Activated CD8-positive, alpha-beta memory T cell treated with anti-CD3 and anti-CD28 coated beads, Interleukin-2, amount 50 U/mL, for 48 hours (primary cell): ENCODE measurements at places on chromosomes 5 and 9.

- no peak for DNase-seq
Measured at GRCh38 chr5:68406767-68407241, 191.2 kb downstream of the PIK3R1 start.

- no peak for DNase-seq
Measured at GRCh38 chr5:168315416-168316138, 24.1 kb downstream of the WWC1 start.

GRCh38 chr5:42586625-42587024, 163.4 kb downstream of the GHR start:
- no peak for DNase-seq

GRCh38 chr5:68698025-68698940, 395.5 kb upstream of the SLC30A5 start:
- DNase-seq: no peak

- no peak for DNase-seq
Measured at GRCh38 chr9:73116880-73117279, 34.8 kb upstream of the ANXA1 start.

DNA sequence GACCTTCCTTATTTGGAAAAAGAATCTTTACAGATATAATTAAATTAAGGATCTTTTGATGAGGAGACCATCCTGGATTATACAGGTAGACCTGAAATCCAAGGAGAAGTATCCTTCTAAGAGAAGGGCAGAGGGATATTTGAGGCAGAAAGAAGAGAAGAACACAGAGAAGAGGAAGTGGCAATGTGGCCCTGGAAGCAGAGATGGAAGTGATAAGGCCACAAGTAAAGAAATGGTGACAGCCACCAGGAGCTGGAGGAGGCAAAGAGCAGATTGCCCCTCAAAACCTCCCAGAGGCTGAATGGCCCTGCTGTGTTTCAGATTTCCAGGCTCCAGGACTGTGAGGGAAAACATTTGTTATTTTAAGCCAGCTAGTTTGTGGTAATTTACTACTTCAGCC, 93.0 kb upstream of the ANKRD55 start:
- no peak for DNase-seq

- DNase-seq: no peak
Measured at GRCh38 chr9:113005777-113006176, 6.2 kb downstream of the ZNF883 start.

DNA sequence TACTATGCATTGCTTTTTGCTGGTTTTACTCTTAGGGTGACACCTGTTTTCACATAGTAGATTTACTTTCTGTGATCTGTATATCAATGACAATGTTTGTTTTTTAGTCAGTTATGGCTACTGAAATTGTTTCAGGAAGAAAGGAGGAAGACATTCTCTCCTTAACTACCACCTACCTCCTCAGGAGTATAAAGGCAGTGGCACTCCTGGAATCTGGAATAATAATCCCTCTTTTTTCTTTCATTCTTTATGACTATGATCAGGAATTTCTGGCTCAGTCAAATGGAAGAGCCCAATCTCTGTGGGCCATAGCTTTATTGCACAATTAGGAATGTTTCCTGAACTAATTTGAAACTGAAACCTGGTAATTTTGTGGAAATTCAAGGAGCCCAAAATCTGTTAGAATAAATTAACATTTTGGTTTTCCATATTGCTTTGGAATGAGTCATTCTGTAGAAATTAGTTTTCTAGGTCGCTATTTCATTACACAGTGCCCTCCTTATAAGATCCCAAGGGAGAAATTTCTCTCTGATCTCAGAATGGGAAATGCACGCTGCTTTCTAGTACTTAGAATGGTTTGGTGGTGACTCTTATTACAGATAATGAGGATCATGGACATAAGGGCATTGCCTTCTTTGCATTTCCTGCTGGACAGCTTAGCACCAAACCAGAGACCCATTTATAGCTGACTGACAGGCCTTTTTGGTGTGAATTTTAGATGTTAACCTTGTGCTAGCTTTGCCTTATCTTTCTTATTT, 95.3 kb upstream of the VLDLR start:
- DNase-seq: no peak

DNA sequence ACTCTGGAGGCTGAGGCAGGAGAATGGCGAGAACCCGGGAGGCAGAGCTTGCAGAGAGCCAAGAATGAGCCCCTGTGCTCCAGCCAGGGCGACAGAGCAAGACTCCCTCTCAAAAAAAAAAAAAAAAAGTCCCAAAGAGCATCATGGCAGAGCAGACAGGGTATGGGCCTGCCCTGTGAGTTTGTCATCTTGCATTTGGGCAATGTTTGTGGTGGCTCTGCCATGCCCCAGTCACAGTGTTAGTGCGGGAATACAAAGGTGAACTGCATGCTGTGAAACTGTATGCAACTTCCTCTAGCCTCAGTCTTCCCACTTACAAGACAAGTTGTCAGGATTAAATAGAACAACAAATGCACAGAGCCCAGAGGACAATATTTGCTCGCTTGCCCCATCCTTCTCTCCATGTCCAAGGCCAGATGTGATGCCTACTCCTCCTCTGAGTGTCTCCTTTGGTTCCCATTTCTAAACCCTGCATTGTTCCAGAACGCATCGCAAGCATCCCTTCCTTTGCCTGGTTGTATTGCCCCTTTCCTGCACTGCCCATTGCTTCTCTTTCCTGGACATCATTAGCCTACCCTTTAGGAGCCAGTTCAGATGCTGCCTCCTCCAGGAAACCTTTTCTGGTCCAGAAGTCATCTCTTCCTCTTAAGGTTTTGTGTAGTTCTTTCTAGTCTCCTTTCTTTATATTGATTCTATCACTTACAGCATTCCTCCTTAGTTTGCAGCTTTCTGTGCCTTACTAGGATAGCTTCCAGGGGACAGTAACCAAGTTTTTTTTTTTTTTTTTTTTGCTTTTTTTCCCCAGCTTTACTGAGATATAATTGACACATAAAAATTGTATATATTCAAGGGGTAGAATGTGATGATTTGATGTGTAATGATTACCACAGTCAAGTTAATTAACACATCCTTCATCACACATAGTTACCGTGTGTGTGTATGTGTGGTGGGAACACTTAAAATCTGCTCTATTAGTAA, 69.0 kb upstream of the TNFAIP8 start:
- no peak for DNase-seq

- DNase-seq: no peak
Measured at GRCh38 chr5:27241564-27242257, 203.3 kb upstream of the CDH9 start.

DNA sequence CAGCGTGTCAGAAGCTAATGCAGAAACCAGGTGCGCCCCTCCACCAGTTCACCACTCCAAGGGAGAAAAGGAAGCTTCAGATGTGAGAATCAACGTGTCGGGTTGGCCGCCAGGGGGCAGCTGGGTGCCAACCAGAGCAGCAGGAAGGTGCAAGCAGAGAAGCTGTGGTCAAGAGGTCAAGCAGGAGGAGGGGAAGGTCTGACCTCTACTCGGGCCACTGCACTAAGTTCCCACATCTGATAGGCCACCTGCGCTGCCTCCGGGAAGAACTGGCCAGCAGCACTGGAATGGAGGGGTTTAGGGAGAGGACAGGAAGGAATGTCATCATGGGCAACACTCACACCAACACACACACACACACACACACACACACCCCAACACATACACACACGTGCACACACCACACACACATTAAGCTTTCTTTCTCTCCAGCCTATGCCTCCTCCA, 31.4 kb downstream of the ANXA6 start:
- DNase-seq: peak; percentile 81

DNA sequence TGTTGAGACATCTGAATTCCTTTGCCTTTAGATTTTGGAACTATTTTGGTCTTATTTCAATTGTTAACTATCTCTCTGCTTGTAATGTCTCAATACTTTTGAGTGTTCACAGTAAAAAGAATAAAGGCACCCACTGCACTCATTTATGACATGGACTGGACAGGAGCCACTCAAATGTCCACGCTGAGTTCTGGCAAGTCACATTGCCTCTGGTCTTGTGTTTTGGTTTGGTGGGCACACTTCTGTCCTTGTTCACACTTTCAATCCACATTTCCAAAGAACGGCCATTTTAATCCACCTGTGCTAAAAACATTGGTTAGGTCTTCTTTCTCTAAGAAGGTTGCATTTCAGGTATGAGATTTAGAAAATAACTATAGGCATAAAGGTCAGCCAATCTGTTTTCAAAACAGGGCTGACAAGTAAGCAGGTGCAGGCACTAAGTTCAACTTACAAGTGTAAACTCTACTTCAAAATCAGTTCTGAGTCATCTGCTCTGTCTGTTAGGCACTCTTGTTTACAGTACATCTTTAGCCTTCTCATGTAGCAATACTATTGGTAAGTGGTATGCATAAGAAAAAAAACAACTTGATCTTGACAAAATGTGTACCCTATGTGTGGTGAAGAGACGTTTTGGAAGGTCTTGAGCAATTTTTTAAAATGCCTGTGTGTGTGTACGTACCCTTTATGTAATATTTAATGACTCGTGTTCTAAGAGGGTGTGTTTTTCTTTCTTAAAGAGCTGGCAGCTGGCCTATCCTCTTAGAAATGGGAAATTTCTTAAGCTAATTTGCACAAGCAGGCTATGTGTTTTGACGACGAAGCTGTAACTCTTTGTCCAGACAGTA, 31.5 kb upstream of the ZFAND5 start:
- DNase-seq: no peak

DNA sequence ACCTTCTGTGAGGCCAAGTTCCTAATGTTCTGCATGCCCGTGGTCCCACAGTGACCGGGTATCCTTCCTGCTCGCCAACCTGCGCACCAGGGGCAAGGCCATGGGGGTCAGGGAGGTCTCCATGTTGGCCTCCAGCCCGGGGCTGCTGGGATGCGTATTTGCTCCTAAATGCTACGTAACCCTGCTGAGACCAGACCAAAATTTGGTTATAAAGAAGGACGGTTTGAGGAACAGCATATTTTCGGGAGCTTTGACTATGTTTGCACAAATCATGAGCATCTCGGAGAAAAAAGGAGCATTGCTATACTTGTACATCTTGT, 35.7 kb upstream of the CLK4 start:
- DNase-seq: no peak

- no peak for DNase-seq
Measured at GRCh38 chr9:70106571-70106970, 62.9 kb downstream of the MAMDC2 start.

GRCh38 chr9:72864327-72864726, 88.5 kb downstream of the ALDH1A1 start:
- DNase-seq: no peak
